ENCODE measurements at places on chromosomes 5 and 9.
A peak's percentile ranks its signal among the peaks of the same experiment; 100 is the strongest.

DNA sequence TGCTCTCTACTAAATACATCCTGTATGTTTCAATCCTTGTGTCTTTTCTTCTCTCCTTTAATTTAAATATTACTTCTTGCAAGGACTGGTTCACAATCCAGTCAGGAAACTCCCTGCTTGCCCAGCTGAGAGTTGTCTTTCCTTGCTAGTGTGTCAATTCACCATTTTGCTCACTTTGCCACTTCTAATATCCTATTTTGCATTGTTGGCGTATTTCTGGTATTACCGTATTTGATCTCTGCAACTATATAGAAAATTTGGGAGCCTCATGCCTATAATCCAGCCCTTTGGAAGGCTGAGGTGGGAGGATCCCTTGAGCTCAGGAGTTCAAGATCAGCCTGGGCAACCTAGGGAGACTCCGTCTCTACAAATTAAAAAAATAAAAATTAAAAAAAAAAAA is 90.5 kb upstream of the TTC23L start:
- no peak for DNase-seq

GRCh38 chr5:167452136-167452535 is 839.3 kb upstream of the WWC1 start:
- DNase-seq: no peak

GRCh38 chr9:82271106-82271561 is 282.6 kb downstream of the SPATA31D1 start:
- DNase-seq: peak; percentile 90

DNA sequence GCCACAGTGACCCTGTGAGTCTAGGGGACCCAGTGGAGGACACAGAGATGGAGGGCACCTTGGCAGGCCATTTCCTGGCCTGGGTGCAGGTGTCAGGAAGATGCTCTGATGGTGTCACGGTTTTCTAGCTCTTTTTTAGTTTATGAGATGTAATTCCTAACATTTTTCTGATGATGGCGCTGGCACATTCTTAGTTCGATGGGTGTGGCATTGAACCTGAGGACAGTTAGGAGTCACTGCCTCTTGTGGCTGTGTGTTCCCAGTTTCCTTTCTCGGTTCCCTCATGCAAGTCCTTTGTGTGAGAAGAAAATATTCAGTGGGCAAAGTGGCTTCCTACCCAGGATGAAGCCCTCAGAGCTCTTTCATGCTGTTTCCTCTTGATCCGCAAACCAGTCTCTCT is 129.4 kb upstream of the ICE1 start:
- DNase-seq: no peak

GRCh38 chr5:90645024-90645610 is 86.5 kb downstream of the ADGRV1 start:
- peak; percentile 1 for DNase-seq

- DNase-seq: no peak
These were observed 15.2 kb downstream of the EHMT1 start for GRCh38 chr9:137634016-137634415.

DNA sequence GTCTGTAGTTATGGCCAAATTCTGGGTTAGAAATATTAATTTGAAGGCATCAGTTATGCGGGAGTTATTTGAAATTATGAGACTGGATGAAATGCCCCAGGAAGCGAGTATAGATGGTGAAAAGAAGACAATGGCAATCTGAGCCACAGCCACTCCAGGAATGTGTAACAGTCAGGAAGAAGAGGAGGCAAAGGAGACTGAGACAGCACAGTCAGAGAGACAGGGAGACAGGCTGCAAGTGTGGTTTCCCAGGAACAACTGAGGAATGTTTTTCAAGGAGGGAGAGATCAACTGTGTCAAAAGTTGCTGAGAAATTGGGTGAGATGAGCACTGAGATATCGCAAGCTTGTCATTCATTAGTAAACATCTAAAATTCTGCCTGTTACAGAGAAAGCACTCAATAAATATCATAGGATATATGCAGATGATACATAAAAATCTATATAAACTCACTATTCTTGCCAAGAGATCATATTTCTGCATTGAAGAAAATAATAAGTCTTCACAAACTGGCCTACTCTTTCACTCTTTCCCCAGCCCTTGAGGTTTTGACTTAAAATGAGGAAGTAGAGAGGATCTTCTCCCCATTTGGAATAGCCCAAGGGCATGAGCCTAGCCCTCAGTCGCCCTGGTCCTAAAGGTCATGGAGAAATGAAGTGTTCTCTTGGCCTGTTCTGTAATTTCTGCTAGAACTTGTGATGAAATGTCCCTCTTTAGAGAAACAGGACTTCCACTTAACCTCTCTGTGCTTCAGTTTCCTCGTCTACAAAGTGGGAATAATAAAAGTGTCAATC is 48.5 kb upstream of the RLN1 start:
- no peak for DNase-seq

DNA sequence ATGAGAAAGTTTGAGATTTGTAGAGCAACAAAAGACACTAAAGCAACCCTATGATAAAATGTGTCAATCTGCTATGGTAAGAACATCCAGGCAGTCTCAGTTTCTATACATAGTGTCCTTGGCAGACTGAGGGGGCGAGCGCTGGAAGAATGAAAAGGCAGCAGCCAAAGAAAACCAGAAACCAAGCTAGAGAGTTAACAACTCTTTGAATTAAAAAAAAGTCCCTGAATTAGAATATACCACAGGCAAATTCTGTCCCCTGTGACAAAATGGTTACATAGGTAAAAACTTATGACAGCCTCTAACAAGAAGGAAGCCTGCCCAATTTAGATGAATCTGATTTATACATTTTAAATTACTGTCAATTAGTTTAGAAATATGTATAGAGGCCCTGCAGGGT is 106.7 kb downstream of the OXCT1 start:
- no peak for DNase-seq

DNA sequence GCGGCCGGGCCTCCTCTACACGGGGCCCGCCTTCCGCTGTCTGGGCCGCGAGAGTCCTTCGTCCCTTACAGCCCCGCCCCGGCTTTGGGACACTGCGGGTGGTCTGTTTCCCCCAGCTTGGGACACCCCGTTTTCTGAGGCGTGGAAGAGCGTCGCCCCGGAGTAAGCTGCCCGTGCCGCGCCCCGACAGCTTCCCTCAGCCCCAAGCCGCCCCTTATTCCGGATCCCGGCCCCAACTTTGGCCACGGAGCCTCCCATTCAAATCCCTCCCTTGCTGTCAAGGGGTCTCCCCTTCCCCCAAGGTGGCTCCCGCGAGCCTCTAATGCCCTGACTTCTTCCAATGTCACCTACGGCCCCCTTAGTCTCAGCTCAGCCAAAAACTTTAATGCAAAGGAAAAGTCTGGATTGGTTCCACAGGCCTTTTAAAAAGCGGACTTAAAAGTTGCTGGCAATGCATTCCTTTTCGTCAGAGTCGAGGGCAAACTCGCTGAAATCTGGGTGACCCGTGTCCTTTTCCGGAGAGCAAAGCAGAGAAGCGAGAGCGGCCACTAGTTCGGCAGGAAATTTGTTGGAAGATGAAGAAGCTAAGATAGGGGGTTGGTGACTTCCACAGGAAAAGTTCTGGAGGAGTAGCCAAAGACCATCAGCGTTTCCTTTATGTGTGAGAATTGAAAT is 19.8 kb downstream of the EXOSC2 start:
- no peak for DNase-seq

Measured in HFF-Myc (cell line).